Gastroesophageal sphincter (tissue), 4 donors: ENCODE measurements at places on chromosomes 7 and 10. TPM values are rescaled to one million over a fixed set of nuclear protein-coding genes. Genes with fewer than 3 reads are reported as not detected.

- ATAC-seq = no peak
Measured at GRCh38 chr10:17737027-17737965, 14.7 kb upstream of the TMEM236 start.

DNA sequence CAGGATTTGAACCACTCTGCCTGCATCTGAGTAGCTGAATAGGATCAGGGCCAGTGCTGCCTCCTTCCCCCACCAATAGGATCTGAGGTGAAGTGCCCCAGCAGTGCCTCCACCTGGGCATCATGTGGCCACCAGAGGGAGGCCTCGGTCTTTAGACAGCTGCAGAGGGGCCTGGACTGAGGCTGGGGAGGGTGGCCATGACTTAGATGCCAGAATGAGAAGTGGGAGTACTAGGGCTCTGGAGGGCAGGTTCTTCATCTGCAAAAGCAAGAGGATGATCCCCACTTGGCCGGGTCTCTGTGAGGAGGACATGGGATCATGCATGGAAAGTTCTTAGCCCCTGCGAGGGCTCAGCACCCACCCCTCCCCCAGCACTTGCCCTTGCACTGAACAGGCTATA is 56.9 kb downstream of the NEUROG3 start:
- no peak for ATAC-seq

- no peak for ATAC-seq
Measured at GRCh38 chr7:98157761-98158160, 51.1 kb downstream of the LMTK2 start.

GRCh38 chr7:92827464-92828120 is 8.8 kb downstream of the CDK6 start:
- ATAC-seq = no peak

DNA sequence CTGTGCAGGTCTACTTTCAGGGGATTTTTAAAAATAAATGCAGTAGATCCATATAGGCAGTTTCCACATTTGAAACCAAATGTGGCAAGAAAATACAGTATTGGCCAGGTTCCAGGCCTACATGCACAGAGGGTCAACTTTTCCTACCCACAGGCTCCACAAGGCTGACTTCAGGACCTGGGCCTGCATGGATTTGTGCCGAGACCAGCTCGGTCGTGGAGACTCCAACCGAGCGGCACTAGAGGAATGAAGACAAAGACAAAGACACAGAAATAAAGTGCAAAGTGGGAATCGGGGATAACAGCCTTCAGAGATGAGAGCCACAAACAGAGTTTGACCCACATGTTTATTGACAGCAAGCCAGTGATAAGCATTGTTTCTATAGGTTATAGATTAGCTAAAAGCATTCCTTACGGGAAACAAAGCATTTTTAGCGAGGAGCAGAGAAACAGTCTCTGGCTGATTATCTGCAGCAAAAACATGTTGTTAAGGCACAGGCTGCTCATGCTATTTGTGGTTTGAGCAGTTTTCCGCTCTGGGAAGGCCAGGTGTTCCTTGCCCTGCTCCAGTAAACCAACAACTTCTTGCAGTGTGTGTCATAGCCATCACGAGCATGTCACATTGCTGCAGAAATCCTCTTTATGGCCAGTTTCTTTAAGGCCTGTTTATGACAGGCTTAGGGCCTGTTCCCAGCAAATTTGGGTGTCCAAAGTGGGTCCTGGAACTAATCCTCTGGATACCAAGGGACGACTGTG is 52.6 kb downstream of the ZNF37A start:
- ATAC-seq = no peak

GRCh38 chr7:92313055-92313454 is 67.3 kb downstream of the ANKIB1 start:
- no peak for ATAC-seq

GRCh38 chr10:6406220-6407033 is 173.6 kb downstream of the PRKCQ start:
- ATAC-seq = no peak

DNA sequence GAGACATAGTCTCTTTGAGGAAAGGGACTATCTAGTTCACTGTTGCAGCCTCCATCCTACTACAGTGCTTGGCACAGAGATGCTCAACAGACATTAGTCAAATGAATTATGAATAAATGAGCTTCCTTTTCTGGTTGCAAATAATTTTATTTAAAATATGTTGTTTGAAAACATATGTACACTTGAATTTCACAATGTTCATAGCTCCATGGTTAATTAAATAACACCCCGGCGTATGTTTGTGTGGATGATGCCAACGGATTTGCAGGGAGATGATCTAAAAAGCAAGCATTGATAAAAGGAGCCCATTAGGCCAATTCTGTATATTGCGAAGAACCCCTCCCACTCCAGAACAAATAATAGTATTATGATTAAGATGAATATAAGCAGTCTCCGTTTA is 47.8 kb upstream of the ORC5 start:
- ATAC-seq = no peak

- no peak for ATAC-seq
Measured at GRCh38 chr10:92873029-92873428, 24.7 kb downstream of the EXOC6 start.

DNA sequence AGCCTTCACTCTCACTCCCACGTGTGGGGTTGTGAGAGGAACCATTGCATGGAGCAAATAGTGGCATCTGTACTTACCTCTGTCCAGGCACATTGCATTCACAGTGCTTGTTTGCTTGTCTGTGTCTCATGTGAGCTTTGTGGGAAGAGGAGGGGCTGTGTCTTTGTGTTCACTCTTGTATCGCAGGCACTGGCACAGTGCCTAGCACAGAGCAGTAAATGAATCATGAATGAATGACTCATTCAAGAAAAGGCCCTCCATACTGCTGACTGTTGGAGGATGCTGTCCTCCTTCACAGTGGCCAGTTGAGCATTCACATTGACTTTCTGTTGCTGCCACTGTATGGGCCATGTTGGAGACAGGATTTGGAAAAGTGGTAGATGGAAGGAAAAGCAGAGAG is 125.3 kb downstream of the SORCS3 start:
- ATAC-seq = no peak

DNA sequence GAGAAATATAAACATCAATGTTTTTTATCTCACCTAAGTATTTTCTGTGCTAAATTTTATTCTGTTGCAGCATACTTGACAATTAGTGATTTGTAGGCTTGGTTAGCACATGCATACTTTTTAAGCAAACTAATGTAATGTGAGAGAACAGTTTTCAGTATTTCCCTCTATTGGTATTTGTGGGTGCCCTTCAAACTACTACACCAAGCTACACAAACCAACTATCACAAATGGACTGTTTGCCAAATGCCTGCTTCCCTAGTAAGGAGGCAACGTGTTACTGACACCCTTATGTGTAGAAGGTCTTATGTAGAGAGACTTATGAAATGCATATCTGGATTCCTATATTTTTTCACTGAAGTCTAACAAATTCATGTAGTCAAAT is 98.4 kb upstream of the FZD1 start:
- ATAC-seq = no peak

- no peak for ATAC-seq
Measured at GRCh38 chr7:56046721-56047445, 4.4 kb downstream of the PSPH start.

- no peak for ATAC-seq
Measured at GRCh38 chr10:6207658-6208057, 4.9 kb downstream of the PFKFB3 start.

Gene APBB1IP
- 2.9 TPM for total RNA-seq

Gene SKAP2
- total RNA-seq = 83.1 TPM

Gene DKK1
- total RNA-seq = 7.5 TPM

Gene FOXI2
- not detected for total RNA-seq

Gene PTPRZ1
- total RNA-seq = 7.0 TPM

Gene WDR11
- total RNA-seq = 37.2 TPM

Gene COL1A2
- total RNA-seq = 369 TPM

Gene LBX1
- total RNA-seq = not detected
